GM23248 (cell line): ENCODE measurements at places on chromosomes 7 and 10.
A peak's percentile ranks its signal among the peaks of the same experiment; 100 is the strongest.

DNA sequence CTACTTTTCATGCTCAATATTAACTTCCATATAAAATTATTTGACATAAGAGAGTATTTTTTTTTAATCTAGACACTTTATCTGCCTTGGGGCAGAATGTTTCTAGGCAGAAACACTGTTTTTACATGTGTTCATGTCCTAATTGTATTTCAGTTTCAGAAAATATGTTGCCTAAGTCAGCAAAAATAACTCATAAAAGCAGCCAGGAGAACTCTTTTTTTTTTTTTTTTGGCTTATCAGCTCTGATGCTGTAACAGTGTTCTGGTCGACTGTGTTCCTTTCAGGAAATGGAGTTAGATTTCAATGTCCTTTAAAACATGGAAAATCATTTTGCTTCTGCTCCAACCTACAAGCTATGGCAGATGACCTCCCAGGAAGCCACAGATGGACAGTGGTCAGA lies 63.2 kb upstream of the OPALIN start:
- no peak for DNase-seq

DNA sequence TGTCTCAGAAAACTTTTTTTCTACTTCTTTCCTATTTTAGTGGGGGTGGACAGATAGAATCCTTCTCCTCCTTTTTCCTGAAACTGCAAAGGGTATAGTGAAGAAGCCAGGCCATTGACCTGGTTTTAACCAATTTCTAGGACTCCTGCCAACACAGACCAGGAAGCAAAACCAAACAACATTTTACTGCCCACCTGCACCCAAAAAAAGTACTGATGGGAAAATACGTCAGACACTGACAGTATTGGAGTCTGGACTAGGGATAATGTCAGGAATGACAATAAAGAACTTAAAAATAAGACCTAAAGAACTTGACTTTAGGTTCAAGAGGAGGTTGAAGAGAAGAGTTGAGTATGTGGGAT lies 5.0 kb upstream of the STEAP4 start:
- DNase-seq: no peak

DNA sequence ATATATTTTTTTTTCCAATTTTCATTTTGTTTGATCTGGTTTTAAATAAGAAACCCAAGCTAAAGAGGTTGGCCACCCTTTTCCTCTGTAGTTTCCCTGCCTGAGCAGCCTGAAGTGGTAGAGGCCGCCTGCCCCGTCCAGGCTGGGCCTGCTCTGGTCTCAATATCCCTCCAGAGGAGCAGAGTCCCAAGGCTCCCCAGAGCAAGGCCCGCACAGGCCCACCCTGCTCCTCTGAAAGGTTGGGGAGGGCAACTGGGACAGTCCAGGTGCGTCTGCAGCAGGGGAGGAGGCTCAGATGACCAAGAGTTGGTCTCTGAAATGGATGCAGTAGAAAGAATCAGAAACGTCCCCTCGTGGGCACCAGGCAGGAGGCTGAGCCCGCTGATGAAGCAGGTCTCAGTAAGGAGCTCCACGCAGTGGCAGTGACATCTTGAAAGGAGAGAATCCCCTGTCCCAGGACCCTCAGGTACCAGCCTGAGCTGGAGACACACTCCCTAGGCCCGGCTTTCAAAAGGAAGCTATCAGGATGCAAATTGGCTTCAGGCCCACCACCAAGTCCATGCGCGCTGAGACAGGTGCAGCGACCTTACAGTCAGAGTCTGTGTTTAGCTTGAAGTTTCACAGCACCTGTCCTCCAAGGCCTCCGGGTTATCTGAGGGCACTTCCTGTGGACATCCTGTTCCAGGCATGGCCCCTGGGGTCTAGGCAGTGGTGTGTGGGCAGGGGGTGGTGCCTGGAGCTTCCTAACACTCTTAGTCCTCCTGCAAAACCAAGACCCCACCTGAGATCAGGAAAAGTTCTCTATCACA lies 37.7 kb downstream of the EN2 start:
- no peak for DNase-seq

DNA sequence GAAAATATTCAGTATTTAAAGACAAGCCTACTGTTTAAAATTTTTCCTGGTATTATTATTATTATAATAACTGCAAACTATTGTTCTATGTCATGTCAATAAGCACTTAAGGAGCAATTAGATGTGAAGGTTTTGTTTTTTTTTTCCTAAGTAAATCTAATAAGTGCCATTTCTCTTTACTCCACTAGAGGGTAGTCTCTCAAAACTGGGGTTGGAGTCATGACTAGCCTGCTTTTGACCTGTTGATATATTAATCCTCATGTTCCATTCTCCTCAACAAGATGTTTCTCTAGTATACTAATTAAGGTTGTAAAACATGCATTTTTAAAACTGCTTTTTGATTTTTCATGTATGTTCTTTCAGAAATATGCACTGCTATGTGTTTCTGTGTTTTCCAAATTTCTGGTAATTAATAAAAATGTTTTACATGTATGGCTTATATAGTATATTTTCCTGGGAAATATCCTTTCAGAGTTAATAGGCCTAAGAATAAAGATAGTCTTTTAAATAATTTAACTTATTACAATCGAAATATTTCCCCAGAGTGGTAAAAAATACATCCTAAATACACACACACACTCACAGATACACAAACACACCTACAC lies 1.0 kb upstream of the LRRN3 start:
- peak; percentile 65 for DNase-seq

DNA sequence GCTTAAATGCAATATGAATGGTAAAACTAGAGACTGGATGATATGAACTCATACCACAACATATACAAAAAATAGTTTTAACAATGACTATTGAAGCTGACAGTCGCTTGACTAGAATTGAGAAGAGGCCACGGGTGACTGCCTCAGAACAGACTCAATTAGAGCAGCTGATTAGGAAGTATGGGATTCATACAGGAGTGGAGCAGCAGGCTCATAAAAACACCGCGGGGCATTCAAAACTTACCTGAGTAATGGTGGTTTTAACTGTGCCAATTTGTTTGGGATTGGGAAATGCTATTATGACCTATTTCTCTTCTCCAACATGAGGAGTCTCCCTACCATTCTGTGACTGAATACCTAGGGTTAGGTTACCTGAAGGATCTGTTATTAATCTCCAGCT lies 2.1 kb downstream of the CADPS2 start:
- DNase-seq: no peak

- no peak for DNase-seq
These were observed 112.5 kb upstream of the GJD4 start for GRCh38 chr10:35492386-35493195.

DNA sequence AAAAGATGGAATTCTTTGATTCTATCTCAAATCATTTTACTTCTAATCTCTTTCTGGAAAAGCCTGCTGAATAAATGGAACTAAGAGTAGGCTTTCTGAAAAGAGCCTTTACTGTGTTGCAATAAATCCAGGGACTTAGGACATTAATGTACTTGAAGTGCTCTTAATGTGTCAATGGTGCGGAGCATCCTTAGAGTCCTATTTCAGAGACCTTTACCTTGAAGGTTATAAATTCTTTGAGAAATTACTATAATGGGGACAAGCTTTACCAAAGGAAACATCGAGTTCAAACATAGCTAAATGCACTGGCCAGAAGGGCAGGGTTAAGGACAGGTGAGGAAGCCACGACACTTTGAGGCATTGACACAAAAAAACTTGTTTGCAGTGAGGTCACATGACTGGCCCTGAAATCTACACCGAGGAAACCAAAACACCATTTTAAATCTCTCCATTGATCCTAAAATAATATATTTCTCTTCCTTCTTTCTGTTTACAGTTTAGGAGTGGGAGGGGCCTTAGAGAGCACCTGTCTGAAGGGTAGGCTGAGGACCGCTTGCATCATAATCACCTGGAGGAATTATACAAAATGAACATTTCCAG lies 48.1 kb upstream of the EXOC6 start:
- DNase-seq: no peak

DNA sequence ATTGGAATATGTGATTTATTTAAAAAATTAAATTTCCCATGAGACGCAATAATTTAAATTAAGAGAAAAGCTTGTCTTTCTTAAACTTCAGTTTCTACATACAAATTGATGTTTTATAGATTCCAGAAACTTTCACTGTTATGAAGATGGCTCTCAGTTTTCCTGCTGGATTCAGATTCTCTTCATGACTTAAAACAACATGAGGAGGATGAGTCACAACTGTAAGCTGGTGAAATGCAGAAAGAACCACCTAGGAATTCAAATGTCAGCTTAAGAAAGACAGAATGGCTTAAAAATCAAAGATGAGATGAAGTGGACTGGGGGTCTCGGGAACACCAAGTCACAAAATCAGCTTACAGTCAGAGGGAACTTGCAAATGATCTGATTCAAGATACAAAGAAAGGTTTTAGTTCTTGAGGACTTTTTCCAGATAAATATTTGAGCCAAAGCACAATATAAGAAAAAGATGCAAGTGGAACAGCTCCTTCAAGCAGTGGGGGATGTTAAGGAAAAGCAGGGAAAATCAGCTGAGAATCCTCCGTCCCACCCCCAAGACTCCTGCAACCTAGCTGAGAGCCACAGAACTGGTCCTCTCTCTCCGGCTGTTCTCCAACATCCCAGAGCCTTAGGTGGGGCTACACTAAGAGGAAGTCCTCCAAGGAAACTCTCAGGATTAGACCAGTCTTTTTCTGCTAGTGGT lies 279.8 kb downstream of the KCNMA1 start:
- peak; percentile 88 for DNase-seq

DNA sequence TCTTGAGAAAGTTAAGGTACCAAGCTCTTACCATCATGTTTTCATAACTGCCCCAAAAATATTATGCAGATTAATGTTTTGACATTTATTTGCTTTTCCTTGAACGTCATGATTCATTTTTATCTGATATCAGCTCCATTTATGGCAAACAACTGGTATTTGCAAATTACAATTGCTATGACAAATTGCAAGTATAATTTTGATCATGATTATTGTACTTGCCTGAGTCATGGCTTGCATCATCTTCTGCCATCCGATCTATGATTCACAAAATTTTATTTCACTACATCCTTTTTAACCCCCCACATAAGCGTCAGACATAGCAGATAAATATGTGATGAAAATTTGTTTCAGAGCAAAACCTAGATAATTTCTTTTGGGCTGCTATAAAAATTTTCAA lies 155.0 kb downstream of the STK31 start:
- DNase-seq: peak; percentile 77

DNA sequence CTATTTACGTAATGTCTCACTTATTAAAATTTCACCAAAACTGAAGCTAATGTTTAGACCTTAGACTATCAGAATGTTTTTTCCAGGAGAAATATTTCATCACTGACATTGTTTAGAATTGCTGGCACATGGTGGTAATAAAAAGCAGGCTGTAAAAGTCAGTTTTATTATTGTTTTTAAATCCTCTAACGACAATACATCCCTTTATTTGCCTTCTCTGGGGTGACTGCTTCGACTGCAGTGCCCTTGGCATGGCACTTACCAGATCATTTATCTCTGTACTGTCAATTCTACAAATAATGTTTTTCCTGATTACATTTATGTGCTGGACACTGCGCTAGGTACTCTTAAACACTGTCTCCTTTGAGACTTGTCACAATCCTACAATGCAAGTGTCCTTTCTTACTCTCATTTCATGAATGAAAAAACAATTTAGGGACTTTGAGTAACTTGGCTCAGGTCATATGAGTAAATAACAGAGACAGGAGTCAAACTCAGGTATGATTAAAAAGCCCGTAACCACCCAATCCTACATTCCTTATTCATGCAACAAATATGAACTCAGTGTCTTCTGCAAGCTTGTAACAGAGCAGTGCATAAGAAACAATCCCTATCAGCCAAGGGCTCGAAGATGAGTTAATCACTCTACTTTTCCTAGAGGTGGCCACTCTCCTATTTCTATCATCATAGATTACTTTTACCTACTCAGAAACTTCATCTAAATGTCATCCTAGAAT lies 5.6 kb upstream of the ING3 start:
- no peak for DNase-seq

DNA sequence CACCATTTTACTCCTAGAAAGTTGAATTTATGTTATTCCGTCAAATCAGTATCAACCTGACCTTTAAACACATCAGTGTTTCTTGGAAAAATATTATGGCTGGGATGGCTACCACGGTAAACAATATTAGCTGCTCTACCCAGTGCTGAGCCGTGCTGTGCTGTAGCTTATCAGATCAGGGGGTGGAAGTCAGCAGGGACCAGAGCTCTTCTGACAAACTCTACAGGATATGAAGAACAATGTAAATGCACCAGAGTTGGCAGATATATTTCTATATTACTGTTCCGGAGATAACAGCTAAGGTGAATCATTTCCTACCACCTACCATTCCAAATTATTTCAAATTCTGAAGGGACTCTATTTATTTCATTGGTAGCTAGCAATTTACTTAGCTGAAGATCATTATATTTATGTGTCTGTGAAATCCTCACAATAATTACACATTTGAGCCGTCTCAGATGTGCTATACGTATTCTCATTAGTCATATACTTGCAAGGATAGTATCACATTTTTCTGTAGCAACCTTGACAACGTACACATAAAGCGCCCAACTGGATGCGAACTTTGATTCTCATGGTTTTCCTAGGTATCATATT lies 76.5 kb downstream of the TEX36 start:
- no peak for DNase-seq

DNA sequence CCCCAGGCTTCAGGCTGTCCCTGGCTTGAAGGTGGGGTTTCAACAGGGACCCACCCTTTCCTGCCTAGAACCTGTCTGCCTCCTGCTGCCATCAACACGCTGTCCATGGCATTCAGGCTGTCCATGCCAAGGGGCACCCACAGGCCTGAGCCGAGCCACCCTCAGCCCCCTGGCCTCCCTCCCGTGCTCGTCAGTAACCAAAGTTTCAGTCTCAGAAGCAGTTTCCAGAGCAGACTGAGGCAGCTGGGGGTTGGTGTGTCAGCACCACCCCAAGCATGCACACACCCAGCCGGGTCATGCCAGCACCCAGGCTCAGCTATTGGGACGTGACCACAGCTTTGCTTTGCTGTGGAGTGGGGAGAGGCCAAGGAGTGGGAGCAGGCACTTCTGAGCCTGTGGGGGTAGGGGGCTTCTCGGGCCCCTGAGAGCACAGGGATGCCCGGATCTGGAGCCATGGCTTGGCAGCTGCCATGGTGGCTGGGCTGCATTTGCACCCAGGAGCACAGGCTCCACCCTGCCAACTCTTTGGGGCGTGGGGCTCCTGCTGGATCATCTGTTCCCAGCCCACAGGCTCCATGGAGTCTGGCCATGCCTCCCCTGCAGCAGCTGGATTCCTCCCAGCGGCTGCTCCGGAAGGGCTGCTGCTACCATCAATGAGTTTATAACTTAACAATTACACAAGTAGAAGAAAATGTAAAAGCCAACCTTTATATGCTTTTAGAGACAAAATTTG lies 314.5 kb upstream of the SEMA3C start:
- peak; percentile 68 for DNase-seq

GRCh38 chr7:45136106-45137060 lies 21.2 kb upstream of the RAMP3 start:
- DNase-seq: peak; percentile 77

DNA sequence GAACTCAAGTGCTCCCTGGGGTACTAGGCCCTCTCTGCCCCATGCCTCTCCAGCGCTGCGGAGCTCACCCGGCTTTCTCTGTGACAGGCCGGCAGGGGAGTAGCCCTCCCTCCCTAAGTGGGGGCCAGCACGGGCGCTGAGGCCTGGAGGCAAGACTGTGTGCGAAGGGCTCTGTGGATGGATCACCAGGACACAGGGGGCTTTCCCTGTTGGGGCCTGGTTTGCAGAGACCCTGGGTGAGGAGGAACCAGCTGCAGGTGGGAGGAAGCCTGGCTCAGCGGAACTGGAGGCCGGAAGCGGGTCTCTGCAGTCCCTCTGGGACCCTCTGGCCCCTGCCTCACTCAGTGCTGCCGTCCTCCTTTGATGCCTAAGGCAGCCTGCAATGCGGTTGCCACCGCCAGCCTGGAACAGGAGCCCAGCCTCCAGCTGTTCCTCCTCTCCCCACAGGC lies 106.0 kb downstream of the CYTH3 start:
- no peak for DNase-seq
